ENCODE measurements at places on chromosomes 7 and 10. TPM values are rescaled to one million over a fixed set of nuclear protein-coding genes. Genes with fewer than 3 reads are reported as not detected.

The CFAP70 gene
- 0.18 TPM for total RNA-seq

The NOLC1 gene
- total RNA-seq, result 72.3 TPM

The GATA3 gene
- 0.21 TPM for total RNA-seq

The HPSE2 gene
- not detected for total RNA-seq

The ADAM8 gene
- total RNA-seq, result 0.50 TPM

The TEX47 gene
- not detected for total RNA-seq

The CNTNAP2 gene
- 2.8 TPM for total RNA-seq

GRCh38 chr7:23210506-23210905 lies 28.7 kb downstream of the NUP42 start:
- DNase-seq, result no peak

DNA sequence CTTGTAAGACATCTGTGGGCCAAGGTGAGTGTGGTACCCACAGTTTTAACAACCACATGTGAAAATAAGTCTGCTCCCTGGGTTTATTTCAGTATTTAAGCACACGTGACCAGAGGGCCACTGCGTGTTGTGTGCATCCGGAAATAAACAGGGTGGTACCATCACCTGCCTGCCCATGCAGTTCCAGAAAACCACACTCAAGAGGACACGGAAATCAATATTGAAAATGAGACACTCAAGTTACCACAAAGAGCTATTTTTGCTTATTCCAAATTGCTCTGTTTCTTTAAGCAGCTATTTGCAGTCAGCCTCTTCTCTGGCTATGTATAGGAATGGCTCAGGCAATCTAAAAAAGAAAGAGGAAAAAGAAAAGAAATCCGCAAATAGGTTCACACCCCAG lies 71.8 kb upstream of the LOXL4 start:
- no peak for DNase-seq

DNA sequence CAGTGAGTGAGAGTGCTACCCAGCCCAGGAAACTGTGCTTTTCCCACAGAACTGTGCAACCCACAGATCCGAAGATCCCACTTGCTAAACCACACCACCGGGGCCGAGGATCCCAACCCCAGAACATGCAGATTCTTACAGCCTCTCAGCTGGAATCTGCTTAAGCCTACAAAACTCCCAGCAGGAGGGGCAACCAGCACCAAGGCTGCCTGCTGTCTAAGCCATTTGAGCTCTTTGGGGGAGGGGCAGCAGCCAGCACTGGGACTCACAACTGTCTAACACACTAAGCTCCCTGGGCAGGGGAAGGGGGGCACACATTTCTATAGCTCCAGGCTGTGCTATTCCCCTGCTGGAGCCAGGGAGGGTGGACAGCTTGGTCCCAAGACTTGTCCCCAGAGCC lies 529.9 kb downstream of the XPNPEP1 start:
- DNase-seq, result no peak

DNA sequence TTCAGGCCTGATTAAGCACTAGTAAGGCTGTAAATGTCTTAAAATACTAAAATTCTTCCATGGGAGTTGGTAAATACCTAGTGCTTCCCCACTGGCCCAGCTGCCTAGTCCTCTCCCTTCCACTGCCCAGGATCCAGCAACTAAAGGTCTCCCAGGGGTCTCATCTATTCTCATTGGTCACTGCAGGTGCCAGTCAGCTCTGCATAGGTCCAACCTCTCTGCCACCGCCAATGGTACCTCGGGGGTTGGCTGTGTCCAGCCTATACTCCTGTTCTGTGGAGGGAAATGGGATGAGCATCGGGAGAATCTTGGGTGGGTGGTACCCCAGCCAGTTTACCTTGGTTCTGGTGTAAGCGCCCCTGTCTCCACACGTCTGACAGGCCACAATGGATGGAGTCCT lies 6.1 kb upstream of the CREB5 start:
- DNase-seq, result peak; percentile 45

GRCh38 chr10:103967448-103968071 lies 620 bp downstream of the SLK start:
- DNase-seq, result no peak

DNA sequence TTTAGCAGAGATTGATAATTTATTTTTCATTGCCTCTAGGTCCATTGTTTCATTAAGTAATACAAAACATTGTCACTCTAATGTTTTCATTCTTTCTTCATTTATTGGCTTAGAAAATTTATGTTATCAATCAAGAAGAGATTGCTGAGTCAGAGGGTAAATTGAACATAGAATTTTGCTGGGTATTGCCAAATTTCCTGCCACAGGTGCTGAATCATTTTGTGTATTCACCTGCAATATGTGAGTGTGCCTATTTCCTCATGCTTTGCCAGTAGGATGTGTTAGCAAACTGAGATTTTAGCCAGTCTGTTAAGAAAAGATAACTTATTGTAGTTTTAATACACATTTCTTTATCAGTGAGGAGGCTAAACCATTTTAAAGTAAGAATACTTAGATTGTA lies 38.0 kb downstream of the MARCHF5 start:
- no peak for DNase-seq

GRCh38 chr10:14311206-14311957 lies 19.3 kb downstream of the FRMD4A start:
- DNase-seq, result no peak

- DNase-seq, result no peak
Measured at GRCh38 chr10:35720366-35720765, 78.3 kb upstream of the FZD8 start.

- no peak for DNase-seq
Measured at GRCh38 chr10:5565671-5566581, 41.2 kb downstream of the CALML3 start.
